Dermis lymphatic vessel endothelial cell (primary cell): ENCODE measurements at places on chromosomes 6 and 20. TPM values are rescaled to one million over a fixed set of nuclear protein-coding genes. Genes with fewer than 3 reads are reported as not detected.

The HLA-DQA1 gene
- not detected in 2 replicates for total RNA-seq

The PI16 gene
- total RNA-seq, result under 0.01 TPM in 1 of 2 replicates, not detected in the other

The DEFB129 gene
- total RNA-seq, result not detected in 2 replicates

The BFSP1 gene
- total RNA-seq, result 1.8 and 2.1 TPM in 2 replicates

The CBLN4 gene
- total RNA-seq, result not detected in 2 replicates
